ENCODE measurements at places on chromosomes 16 and 17.

DNA sequence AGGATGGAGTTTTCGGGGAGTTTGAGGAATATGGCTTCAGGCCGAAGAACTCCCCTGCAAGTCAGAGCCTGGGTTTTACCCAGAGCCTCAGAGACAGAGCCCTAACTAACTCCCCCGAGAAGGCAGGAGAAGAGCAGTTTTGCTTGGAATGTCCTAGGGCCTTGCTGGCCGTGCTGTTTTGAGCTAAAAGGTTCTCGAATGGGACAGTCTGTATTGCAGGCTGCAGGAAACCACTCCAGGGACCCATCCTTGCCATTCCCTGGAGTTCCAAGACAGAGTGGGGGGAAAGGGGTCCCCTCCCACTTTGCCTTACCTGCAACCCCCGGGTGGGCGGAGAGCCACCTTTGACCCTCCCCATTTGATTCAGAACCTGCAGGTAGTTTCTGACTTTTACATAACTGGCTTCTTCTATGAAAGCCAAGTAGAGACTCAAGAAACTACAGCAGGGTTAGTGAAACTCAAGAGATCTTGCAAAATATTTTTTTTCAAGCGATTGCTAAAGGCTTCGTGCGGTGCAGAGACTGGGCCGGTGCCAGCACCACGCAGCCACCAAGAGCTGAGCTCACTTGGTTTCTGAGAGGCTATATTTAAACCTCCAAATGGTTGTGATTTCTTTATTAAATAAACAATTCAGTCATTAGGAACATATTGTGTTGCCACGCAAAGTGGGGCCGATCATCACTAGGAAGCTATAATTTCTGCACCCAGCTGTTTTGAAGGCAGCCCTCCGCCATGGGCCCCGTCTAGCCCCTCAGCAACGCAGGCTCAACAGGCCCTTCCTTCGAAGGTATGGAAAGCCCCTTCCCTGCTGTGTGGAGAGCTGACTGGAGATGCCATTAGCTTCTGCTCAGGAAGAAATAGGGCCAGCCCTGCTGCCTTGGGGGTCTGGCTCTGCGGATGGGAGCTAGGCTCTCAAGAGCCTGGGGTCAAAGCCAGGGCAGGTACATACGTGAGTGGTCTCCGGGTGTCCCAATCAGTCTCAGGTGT lies 223.0 kb downstream of the NTN1 start:
- no peak for DNase-seq

DNA sequence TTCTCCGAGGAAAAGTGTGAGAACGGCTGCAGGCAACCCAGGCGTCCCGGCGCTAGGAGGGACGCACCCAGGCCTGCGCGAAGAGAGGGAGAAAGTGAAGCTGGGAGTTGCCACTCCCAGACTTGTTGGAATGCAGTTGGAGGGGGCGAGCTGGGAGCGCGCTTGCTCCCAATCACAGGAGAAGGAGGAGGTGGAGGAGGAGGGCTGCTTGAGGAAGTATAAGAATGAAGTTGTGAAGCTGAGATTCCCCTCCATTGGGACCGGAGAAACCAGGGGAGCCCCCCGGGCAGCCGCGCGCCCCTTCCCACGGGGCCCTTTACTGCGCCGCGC lies at the start of gene ERBB2:
TSS of gene ERBB2 (plus strand) at position 247 of the 330 bp plus-strand sequence. CDS start 175 bp downstream, outside the sequence.
- no peak for DNase-seq

GRCh38 chr16:66511602-66512271 lies 38.2 kb downstream of the TK2 start:
- DNase-seq: peak; percentile 46

DNA sequence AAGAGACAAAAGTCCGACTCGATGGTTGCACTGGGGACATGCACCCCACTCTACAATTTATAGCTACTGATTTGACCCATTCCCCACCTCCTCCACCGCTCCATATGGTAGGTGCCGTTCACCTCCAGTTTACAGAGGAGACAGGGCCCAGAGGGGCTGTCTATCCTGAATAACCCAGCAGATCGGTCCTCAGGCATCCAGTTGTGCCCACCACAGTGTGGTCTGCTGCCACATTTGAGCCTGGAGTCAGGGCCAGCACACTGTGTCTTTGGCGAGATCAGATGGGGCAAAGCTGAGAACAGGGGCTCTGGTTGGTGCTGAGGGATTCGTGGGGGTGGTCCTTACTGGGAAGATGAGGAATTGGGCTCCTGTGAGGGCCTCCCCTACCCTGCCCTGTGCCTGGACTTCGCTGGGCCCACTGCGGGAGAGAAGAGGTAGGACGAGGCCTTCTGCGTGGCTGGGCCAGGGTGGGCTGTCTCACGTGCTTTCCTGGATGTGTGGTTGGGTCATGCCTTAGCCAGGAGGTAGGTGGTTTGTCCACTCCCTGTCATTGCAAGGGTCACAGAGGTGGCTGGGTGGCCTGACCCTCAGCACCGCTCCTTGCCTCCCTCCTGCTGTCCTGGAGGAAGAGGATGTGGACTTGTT lies 2.8 kb downstream of the ADCY7 start:
- DNase-seq: no peak
